ENCODE measurements at places on chromosomes 5 and 9. TPM values are rescaled to one million over a fixed set of nuclear protein-coding genes. Genes with fewer than 3 reads are reported as not detected.

GRCh38 chr5:93423300-93423699, 157.7 kb downstream of the NR2F1-AS1 start:
- H3K36me3 ChIP-seq = no peaks in the 10 kb centered on the region
- H3K4me3 ChIP-seq = no peak overlapping the region

GRCh38 chr9:81759680-81760215, 70.4 kb upstream of the TLE1 start:
- no peaks in the 10 kb centered on the region for H3K36me3 ChIP-seq
- no peaks in the 10 kb centered on the region for H3K4me1 ChIP-seq
- H3K27ac ChIP-seq = no peak overlapping the region
- H3K27me3 ChIP-seq = no peaks in the 10 kb centered on the region
- no peak for DNase-seq
- H3K4me3 ChIP-seq = no peak overlapping the region

DNA sequence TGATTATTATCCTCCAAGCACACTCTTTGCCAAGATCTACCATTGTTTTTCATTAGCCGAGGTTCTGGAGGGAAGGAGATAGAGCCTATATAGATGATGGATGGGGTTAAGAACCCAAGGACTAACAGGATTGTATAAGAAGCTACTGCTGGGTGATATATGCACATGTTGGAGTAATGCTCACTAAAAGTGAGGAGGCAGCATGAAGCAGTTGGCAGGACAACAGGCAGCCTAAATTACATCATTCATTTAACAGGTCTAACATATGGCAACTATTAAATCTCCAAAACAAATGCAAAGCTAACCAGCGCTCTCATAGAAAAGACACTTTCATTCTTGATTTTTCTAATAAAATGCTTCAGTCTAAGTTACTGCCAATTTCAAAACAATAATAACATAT, 293.2 kb downstream of the EPB41L4A start:
- H3K27ac ChIP-seq = no peak overlapping the region
- no peaks in the 10 kb centered on the region for H3K4me1 ChIP-seq
- H3K4me3 ChIP-seq = no peak overlapping the region
- no peak for DNase-seq
- no peaks in the 10 kb centered on the region for H3K36me3 ChIP-seq
- no peaks in the 10 kb centered on the region for H3K27me3 ChIP-seq

DNA sequence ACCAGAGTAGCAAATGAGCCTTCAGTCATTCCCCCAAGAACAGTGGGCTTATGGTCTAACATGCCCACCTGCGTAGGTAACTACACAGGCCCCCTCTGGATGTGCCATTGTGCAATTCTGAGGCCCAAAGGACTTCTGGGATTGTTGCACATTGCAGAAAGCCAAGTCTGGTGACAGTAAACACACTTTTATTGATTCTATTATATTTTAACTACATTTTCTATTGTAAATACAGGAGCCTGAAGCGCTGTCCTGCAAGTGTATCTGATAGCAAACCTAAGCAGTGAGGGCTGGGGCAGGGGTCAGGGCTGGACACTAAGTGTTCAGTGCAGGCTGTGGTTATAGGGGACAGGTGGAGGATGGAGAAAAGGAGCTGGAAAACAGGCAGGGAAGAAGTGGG, 57.5 kb downstream of the TEX10 start:
- no peaks in the 10 kb centered on the region for H3K27me3 ChIP-seq
- no peak overlapping the region for H3K4me3 ChIP-seq
- no peak overlapping the region for H3K27ac ChIP-seq
- no peak for DNase-seq
- no peaks in the 10 kb centered on the region for H3K4me1 ChIP-seq
- H3K36me3 ChIP-seq = peaks cover 23% of the 10 kb centered on the region

ZNF608 gene
- total RNA-seq = 0.26 TPM
